ENCODE measurements at places on chromosomes 1 and 21.

- no peak for DNase-seq
Observed at GRCh38 chr1:53280496-53280895, 42.2 kb upstream of the MAGOH start.

DNA sequence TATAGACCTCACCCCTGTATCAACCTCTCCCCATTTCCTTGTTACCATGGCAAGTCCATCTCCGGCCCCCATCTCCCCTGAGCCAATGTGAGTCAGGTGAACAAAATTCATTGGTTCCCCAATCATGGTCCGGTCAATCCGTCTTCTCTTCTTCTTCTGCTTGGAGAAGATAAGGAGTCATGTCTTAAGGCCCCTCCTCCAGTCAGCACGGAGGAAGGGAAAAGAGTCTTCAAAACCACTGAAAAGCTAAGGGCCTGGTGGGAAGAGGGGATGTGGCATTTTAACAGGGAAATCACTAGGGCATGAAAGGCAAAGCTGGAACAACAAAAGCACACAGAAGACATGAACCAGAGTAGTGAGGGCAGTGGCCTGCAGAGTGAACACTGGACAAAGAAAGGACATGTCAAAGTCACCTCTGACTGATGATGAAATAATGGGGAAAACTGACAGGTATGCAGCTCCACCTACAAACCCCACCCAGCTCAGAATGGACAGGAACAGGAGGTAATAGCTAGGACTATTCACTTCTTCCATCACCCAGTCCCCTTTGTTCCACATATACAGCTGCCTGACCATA lies 4.4 kb downstream of the CDC42SE1 start:
- DNase-seq = no peak

DNA sequence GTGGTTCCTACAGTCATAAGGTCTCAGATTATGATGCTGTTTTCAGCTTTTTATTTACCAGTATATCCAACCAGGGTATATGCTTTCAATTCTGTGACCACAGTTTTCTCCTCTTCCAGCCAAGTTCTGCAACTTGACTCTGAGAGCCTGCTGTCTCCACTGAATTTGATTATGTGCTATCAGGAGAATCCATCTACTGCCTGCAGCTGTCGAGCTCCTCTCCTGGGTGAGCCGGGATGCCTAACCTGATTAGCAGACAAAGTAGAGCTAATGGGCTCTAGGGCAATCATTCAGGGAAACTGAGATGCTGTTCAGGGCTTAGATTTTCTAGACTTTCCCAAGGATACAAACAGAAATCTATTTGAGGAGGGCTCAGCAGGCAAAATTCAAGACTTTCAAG lies 271.5 kb upstream of the BEND5 start:
- no peak for DNase-seq

- peak; percentile 76 for DNase-seq
Observed at GRCh38 chr1:227788271-227789083, 27.0 kb upstream of the PRSS38 start.

GRCh38 chr1:185284533-185285276 lies 32.3 kb downstream of the IVNS1ABP start:
- no peak for DNase-seq

DNA sequence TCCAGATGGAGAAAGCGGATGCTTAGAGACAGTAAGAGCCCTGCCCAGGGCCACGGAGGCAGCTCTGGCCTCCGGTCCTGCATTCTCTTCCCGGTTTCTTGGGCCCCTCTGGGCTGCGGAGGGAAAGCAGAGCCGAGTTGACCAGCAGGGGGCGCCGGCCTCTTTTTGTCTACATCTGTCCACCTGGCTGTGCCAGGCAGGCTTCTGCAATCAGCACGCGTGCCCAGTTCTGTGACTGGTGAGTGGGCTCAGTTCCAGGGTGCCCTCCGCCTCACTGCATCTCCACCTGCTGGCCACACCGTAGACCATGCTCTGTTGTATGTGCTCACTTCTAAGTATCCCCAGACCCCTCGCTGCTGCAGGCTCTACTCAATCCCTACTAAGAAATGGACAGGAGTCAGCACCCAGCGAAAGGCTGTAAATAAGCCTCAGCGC lies 6.7 kb upstream of the HUNK start:
- DNase-seq = peak; percentile 87

GRCh38 chr21:34667761-34668160 lies 1.0 kb upstream of the CLIC6 start:
- peak; percentile 35 for DNase-seq

DNA sequence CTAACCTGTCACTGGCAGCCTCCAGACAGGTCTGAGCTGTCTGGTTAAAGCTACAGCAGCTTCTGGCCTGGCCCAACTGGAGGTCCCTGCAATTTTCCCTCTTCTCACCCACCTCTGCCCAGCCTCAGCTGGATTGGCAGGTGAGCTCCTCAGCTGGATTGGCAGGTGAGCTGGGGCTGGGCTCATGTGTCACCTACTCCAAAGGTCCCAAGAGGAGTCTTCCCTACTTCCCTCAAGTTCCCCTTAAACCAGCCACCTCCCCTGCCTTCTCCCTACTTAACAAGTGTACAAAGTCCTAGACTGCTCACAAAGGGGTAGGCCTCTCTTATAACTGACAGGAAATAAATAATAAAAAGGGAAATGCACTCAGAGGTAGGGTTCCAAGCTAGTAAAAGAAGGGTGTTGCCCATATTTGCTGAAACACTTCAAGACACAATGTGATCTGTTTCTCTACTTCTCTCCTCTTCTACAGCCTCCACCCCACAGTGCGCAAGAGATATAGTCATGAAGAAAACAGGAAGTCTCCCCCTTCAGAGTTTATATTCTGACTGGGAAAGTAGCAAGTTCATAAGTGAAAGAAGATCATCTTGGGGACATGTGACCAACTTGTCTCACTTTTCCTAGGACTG lies at the start of gene GPA33:
TSS of gene GPA33 (minus strand) at position 64 of the 629 bp plus-strand sequence. CDS start 90 bp downstream, outside the sequence.
- DNase-seq = peak; percentile 20

DNA sequence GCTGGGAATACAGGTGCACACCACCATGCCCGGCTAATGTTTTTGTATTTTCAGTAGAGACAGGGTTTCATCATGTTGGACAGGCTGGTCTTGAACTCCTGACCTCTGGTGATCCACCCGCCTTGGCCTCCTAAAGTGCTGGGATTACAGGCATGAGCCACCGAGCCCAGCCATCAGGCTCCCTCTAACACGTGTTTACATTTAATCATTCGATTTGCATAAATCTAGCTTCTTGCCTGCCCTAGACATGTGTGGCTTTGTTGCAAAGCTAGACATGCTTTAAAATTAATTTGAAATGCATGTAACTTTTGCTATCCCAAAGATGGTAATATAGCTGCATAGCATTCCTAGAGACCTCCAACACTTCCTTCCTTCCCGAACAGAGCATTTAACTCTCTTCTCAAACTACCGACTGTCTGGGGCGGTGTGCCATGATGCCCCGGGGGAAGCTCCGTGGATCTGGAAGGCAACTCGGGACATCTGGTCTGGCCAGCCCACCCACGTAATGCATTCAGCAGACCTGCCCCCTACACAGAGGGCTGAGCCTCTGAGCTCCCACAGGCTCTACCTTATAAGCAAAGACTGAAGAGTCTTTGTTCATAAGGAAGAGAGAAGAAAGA lies 34.6 kb upstream of the NID1 start:
- DNase-seq = no peak

DNA sequence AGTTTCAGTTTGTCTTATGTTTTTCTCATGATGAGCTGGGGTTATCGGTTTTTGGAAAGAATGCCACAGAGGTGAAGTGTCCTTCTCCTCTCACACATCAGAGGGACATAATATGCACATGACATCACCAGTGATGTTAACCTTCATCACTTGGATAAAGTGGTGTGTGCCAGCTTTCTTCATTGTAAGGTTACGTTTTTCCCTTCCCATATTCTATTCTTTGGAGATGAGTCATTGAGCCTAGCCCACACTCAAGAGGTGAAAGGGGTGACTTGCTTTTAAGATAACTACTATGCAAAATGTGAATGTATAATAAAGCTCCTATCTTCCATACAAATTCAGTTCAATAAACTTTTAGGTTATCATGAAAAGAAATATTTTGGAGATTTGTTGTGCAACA lies 36.7 kb upstream of the MAGI3 start:
- DNase-seq = no peak
